HAP-1 (cell line): ENCODE measurements at places on chromosomes 3 and 15.
A peak's percentile ranks its signal among the peaks of the same experiment; 100 is the strongest.

- no peak for DNase-seq
These were observed 16.9 kb downstream of the ACKR2 start for GRCh38 chr3:42826141-42826540.

GRCh38 chr3:172511783-172512762 lies 11.2 kb downstream of the TNFSF10 start:
- DNase-seq = no peak

DNA sequence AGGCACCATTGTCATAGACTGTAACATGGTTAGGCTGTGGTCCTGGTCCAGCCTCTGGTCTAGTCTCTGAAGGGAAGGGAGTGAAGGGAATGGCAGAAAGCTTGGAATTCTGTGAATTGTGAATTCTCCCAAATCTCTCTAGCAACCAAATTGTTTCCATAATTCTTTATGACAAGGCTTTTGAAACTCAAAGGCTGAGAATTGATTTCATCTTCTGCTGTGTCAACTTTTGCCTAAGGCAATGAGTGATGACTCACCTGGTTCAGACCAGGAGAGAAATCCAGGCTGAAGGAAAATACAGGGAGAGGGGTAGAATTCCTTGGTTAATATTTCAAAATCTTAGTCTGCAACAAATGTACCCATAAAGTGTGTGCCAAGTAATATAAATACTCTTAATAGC lies 82.6 kb upstream of the ADPGK start:
- no peak for DNase-seq

- peak; percentile 61 for DNase-seq
These were observed 124.8 kb downstream of the SV2B start for GRCh38 chr15:91224755-91225380.

DNA sequence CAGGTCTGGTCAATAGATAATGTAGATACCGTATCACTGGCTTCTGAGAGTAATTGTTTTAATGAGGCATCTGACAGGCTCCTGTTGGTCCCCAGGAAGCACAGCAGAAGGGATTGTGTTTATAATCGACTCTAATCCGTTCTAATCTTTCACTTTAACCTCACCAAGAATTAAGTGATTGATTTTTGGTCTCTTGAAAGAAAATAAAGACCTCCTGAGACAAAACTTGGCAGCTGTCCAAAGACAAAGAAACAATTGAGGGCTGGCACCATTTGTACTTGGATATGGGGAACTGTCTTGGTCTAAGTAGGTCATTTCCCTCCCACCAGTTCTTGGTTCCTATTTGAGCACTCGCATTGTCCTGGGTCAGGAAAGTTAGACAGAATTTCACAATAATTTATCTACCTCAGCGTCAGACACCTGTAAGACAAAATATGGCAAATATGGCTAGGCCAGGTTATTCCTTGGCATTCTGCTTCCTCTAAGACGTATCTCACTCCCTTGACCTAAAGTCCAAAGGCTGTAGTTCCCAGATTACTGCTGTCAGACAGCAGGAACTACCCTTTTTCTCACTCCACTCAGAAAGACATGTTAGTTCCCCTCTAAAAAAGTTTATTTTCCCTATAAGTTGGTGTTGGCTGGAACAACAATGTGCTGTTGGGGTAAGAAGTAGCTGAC lies 22.7 kb upstream of the CD96 start:
- peak; percentile 67 for DNase-seq

DNA sequence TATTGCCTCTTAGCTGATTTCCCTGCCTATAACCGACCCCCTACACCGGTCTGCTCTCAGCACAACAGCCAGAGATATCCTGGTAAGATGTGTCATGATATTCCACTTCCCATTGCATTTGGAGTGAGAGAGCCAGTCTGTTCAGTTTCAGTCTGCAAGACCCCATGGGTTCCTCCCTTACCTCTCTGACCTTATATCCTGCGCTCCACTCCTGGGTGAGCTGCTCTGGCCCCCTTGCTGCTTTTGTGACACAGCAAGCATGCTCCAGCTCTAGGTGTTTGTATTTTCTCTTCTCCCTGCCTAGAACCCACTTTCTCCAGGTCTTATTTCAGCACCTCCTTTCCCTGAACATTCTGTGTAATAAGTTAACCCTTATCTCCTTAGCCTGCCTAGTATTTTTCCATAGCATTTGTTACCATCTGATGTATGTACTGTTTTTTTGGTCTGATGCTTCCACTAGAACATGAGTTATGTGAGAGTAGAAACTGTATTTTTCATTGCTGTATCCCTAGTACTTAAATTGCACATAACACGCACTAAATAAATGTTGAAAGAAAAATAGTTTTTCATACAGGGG lies 44.2 kb downstream of the CMTM8 start:
- DNase-seq = no peak

- DNase-seq = no peak
These were observed 14.4 kb upstream of the STARD5 start for GRCh38 chr15:81338170-81339007.

DNA sequence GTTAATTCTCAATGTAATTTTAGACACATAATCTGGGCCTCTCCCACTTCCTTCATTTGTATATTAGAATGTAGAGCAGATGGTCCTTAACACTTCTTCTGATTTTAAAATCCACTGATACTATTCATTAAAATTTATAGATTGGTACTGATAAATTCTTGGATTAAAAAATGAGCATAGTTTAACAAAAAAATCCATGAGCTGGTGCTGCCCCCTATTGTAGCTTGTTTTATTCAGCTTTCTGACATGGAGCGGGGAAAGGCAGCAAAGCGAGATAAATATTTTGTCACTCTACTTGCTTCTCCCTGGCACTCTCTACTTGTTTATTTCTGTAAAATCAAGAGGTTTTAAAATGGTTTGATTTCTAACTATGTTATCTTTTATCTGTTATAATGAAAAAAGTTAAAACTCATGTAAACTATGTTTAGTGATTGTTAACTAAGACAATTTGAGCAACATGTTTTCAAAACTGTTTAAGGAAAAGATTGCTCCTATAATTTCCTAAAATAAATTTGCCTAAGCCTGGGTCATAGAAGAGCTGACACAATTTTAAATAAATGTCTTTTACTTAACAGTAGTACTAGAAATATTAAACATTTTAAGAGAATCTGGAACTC lies 26.5 kb upstream of the PLOD2 start:
- no peak for DNase-seq

DNA sequence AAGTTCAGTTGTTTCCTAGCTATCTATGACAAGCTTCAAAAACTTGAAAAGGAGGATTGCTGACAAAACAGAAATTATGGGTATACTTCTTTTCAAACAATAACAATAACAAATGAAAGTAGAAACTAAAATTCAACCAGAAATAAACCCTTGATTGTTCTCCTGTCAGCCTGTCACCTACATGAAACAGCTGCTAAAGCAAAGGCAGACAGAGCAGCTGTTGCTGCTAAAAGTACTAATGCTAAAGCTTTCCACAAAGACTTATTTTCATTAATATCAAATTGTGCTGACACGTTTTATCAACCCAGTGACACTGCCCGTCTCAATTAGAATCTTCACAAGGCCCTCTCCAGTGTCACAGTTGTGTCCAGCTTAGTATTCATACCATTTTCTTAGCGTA lies 533.2 kb upstream of the GBE1 start:
- no peak for DNase-seq

DNA sequence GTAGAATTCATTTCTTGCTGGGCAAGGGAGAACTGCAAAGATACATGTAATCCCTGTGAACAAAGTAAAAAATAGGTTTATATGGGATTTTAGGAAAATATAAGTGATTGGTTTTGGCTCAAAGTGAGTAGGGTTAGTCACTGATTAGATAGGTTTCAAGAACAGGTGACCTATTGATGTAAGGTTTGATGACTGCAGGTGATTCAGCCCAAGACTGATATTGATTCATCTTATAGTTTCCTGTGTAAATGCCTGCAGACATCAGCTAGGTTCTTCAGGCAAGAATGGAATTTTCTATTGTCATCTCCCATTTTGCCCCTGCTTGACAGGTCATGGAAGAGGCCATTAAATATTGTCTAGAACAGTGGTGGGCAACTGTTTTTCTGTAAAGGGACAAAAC lies 23.9 kb upstream of the ARID3B start:
- no peak for DNase-seq

GRCh38 chr3:61132062-61132461 lies 119.2 kb downstream of the FHIT start:
- DNase-seq = no peak

DNA sequence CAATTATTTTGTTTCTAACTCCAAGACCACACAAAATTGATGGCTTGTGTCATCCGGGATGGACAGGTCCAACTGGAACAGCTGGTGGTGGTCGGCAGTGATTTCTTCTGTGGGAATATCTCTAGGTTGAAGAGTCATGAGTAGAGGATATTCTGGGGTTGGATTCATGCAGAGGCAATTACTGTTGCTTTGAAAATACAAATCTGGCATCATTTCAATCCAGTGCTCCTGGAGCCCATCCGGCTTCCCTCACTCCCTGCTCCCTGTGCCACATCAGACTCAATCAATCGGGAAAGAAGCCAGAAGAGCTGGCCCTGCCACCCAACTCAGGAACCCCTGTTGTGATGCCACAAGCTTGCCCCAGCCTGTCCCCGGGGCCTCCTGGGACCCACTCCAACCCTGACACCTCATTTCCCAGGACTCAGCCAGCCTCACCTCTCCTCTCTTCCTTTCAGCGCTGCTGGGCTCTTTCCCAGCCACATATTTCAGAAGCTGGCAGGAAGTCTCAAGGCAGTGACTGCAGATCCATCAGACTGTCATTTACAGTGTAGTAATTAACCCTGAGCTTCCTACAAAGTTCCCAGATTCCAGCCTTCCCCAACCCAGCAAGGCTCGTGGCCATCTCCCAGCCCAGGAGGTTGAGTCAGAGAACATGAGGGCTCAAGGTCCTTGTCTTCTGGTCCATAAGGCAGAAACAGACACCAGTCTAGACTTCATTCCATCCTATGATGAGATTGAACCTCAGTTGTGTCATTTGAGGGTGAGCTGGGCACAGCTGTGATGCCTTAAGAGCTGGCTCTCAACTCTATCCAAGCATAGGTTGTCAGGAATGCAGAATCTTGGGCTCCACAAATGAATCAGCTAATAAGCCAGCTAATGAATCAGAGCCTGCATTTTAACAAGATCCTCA lies 114.0 kb downstream of the FAM174B start:
- DNase-seq = no peak

DNA sequence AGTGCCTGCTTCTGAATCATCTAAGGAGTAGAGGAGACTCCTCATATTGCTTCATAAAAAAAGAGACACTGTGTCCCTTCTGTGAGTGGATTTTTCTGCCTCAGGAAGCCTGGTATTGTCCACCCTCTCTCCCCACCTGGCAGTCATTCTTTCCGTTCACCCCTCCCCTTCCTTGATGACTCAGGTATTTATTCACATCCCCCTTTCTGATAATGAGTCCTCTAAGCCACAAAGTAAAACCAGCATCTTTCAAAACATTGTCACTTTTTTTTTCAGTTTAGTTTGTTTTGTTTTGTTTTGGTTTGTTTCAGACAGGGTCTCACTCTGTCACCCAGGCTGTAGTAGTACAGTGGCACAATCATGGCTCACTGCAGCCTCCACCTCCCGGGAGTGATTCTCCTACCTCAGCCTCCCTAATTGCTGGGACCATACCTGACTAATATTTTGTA lies 65.2 kb upstream of the UBE2E1 start:
- DNase-seq = no peak

DNA sequence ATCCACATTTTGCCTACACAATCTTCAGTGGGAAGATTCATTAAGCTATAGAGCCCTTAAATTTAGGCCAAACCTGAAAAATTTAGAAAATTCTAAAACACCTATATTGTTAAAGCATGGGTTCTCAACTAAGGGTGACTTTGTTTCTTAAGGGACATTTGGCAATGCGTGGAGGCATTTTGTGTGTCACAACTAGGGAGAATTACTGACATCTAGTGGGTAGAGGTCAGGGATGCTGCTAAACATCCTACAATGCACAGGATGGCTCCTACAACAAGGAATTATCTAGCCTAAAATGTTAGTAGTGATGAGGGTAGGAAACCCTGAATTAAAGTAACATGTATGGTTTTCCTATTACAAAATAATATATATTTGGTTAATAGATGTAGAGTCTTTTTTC lies 55.8 kb downstream of the TBC1D5 start:
- DNase-seq = no peak

GRCh38 chr15:77819851-77820728 lies 187.4 kb upstream of the LINGO1 start:
- DNase-seq = peak; percentile 86

DNA sequence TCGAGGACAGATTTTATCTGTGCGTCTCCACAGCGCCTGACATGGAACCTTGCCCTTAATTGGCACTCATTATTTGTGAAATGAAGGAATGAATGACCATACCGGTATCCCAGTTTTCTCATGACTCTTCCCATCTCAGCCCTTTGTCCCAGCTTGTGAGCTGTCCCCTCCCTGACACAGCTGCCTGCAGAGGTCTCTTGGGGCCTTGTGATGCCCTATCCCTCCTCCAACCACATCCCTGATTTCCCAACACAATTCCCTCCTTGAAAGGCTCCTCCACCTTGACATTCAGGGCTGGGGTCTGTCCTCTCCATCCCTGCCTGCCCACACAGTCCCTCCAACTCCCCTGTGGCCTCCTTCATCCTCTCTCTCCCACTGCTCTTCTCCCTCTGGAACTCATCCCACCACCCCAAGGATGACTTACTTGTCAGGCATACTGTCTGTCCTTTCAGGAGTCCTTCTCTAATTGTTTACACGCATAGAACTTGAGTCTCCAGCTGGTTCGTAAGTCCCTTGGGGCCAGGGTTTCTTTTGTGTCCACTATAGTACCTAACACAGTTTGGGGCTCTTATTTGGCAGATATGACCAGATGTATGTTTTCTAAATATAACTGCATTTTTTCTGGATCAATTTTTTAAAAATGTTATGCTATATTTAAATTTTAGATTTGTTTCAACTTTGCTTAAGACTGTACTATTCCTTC lies 35.6 kb upstream of the FILIP1L start:
- no peak for DNase-seq

DNA sequence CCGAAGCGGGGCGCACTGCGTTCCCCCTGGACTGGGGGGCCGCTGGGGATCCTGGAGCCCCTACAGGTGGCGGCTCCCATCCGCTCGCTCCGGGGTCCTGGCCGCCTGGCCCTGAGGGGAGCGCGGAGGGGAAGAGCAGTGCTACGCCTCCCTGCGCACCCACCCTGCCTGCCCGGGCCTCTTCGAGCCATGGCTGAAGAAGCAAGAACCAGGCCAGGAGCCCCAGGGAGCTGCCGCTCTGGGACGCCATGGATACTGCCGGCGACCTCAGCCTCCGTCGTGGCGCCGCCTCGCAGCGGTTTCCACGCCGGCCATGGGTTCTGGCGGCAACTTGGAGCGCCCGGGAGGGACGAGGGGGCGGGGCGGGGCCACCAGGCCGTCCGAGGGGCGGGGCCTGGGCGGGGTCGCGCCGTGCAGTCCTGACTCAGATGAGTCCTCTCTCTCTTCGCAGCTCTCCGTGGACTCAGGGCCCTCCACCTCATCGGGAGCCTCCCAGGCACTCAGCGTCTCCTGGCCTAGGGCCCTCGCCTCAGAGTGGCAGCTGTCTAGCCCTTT lies 50.9 kb downstream of the MYL3 start:
- no peak for DNase-seq

DNA sequence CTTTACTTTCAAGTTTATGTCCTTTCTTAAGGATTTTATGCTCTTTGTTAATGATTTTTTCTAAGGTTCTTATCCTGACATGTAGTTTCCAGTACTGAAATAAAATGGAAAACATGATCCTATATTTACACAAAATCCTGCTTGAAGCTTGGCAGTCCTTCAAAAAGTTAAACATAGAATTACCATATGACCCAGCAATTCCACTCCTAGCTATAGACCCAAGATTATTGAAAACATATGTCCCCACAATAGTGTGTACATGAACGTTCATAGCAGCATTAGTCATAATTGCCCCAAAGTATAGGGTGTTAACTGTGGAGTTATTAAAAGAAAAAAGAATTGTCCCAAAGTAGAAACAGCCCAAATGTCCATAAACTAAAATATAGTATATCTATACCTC lies 33.2 kb downstream of the ITGB5 start:
- DNase-seq = no peak
